Stimulated activated CD8-positive, alpha-beta memory T cell treated with anti-CD3 and anti-CD28 coated beads, Interleukin-2, amount 100 ng/mL, for 1 hour (primary cell): ENCODE measurements at places on chromosomes 1 and 21.

DNA sequence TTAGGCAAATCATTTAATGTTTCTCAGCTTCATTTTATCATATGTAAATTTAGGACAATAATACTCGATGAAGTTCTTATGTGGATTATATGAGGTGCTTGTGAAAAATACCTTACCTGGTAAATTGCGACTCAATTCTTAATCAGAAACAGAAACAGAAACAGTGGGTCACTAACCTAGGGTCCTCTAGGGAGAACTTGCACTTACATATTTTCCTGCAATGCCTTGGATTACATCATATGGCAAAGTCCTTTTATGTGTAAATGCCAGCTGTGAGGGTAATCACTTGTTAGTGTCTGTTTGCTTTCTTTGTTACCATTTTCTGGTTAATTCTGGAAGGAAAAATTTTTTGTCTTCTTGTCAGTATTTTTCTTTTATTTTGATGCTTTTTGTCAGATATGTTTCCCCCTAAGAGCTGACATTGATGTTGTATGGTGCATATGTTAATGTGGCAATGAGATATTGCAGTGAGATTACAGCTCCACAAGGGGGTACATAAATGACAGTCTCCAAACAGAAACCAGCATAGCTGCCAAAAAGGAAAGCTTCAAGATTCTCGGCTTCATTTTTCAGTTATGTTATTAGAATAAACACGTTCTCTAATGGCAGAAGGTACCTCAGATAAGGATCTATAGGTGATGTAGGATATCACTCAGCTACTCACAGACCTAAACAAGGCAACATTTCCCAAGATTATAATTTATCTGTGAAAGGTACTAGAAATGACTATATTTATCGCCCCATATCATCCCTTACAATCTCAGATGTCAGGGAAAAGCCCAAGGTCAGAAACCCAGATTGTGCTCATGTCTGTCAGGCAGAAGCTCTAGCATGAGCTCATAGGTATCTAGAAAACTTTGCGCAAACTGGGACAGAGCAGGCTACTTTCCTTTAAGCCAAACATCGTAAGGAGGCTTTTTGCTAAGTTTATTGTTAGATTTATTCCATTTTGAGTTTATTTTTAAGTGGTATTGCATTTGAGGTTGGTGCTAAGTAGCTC is 119.9 kb downstream of the FASLG start:
- DNase-seq, result no peak

GRCh38 chr21:43696214-43696613 is 22.7 kb upstream of the PDXK start:
- no peak for DNase-seq

DNA sequence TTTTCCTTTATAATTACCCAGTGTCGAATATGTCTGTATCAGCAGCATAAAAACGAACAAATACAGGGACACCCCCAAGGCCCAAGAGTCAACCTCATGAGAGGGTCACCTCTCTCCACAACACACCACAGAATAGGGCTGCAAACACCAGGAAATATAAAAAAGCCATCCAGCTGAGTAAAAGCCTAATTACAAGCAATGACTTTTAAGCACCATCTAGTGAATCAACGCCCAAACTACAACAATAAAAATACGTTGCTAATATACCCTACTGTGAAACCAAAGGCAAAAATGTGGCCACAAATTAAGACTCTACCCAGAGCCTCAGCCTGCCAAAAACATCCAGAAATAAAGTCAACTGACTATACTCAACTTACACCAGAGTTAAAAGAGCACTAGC is 817.9 kb upstream of the NEGR1 start:
- DNase-seq, result no peak

DNA sequence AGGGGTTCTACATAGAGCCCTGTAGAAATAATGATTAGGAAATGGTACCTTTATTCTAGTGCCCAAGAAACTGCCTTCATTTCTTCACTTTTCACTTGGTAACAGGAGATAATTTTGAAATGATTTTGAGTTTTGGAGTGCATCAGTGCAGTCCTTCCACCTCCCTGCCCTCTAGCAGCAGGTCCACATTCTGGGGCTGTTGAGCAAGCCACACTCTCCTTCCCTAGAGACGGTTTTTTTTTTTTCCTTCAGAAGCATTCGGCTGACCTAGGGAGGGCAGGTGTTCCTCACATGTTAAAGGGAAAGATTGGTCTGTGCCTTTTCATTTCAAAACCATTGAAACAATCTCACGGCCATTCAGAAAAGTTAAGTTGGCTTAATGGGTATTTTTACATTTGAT is 39.8 kb downstream of the SLC37A1 start:
- DNase-seq, result no peak

DNA sequence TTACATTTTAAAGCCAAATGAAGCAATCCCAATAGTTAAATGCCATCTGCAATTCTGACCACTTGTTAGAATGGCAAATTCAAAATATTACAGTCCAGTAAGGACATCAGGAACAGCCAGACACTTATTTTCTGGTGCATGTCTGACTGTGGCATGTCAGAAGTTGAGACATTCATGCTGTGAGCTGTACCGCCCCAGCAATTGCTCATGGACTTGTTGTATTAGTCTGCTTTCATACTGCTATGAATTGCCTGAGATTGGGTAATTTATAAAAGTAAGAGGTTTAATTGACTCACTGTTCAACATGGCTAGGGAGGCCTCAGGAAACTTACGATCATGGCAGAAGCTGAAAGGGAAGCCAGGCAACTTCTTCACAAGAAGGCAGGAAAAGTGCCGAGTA is 19.1 kb downstream of the DDAH1 start:
- DNase-seq, result no peak

GRCh38 chr1:177646757-177647730 is 322.8 kb downstream of the SEC16B start:
- DNase-seq, result no peak

- no peak for DNase-seq
Observed at GRCh38 chr1:9289711-9290485, 2.8 kb upstream of the SPSB1 start.

GRCh38 chr1:160548183-160548582 is 25.1 kb upstream of the SLAMF6 start:
- no peak for DNase-seq
